ENCODE measurements at places on chromosomes 3 and 15.
A peak's percentile ranks its signal among the peaks of the same experiment; 100 is the strongest.

GRCh38 chr3:122587572-122587971 is 10.1 kb downstream of the PARP15 start:
- DNase-seq: no peak

GRCh38 chr3:12935861-12936830 is 94.8 kb upstream of the RPL32 start:
- DNase-seq: no peak

DNA sequence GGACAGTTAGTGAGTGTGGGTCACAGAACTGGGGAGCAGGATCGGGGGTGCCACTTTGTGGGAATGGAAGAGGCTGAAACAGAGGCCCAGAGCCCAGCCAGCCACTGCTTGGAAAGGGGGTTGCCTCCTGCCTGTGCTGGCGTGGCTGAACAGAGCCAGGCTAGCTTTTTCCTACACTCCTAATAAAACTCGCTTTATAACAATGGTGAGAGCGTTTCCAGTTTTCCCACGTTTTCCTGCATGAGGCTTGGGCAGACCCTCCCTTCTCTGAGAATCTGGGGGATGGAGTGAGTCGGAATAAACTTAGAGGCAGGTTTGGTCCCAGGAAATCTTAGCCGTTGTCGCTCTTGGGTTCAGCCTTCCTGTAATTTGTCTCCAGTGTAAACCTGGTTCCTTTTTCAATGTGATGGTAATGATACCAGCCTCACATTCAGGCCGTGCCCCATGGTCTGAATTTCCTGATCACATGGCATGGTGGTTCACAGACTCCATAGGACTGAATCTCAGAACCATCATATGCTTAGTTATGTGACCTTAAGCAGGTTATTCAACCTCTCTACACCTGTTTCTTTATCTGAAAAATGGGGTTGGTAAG is 6.5 kb upstream of the FGD5 start:
- DNase-seq: no peak

DNA sequence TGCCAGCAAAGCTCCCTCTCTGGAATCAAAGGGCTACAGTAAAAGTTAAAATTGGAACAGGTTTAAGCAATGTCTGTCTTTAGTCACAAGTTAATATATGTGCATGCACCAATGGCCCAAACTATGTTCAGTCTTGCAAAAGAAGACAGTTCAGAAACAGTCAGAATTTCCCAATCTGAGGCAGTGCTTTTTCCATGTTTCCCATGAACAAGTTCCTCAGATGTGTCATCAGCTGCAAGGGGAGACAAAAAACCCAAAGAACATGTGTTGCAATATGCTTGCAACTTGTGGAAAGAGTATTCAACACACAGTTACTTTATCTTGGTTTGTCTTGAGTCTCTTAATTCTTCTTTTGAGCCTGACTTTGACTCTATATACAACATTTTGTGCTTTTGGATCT is 148.4 kb downstream of the USP13 start:
- peak; percentile 97 for DNase-seq

All from epithelial cell of esophagus (primary cell).